ENCODE measurements at places on chromosomes 1 and 21.

DNA sequence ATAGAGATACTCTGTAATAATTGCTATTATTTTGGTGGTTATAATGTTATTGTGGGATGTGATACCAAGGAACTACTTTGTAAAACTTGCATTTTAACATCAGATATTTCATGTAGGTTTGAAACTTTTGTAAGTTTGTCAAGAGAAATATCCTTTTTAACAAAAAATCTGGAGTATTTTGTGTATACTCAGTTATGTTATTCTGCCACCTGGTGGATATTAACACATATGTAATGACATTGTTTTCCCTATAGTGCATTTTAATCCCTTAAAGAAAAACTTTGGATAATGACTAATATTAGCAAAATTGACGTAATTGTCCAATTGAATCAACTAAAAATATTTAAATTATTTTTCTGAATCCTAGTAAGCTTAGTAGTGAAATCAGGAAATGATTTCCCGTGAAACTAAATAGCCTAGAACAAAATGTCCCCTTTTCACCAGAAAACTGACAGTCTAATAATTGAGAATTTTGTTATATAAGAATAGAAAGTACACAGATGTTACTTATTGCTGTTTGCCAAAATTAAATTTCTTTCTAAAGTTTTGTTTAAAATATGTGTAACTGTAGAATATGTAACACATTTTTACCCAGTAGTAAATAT lies 39.6 kb downstream of the KCTD3 start:
- DNase-seq = no peak

DNA sequence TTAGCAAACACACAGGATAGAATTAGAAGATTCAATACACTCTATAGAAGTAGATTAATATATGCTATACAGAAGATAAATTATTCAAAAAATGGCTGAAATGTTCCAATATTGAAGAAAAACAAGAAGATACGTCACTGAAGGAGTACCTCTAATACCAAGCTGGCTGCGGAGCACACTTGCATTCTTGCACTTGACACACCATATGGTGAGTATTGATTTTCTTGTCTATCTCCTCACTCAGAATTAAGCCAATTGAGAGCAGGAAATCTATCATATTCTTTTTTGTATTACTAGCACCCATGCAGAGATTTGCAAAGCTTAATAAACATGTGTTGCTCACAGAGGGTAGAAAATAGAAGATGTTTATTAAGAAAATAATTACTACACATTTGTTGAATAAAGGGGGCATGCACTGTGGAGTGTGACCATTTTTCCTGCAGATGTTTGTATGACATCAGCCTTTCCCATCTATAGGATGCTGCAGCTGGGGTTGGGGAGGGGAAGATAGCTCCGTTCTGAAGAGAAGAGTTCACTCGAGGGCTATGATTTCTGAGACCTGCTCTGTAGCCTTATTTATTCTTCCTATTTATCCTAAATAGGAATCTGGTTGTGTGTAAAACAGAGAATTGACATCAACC lies 318.1 kb downstream of the HHIPL2 start:
- DNase-seq = no peak

GRCh38 chr1:234409328-234409727 lies 36.1 kb downstream of the COA6 start:
- peak; percentile 56 for DNase-seq

DNA sequence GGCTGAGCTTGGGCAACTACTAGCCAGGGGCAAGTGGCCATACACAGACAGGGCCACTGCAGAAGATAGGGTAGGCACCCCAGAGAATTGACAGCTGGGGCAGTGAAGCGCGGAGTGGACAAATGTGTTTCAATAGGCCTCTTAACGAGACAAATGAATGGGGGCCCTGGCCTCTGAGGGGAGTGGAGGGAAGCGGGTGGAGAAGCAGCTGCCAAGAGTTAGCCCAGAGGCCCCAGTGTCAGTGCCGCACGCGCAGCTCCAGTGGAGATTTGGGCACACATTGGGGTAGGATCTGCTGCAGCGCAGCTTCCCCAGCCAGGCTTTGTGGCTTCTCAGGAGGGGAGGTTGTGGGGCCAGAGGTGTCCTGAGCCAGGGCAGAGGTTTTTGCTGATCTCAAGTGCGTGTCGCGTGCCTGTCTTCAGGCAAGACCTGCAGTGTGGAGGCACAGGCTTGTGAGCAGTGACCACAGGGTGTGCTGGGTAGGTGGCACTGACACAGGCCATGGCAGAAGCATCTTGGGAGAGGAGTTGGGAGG lies 16.9 kb downstream of the PTPRF start:
- DNase-seq = no peak

GRCh38 chr1:159851407-159851806 lies 11.1 kb downstream of the VSIG8 start:
- DNase-seq = peak; percentile 21

DNA sequence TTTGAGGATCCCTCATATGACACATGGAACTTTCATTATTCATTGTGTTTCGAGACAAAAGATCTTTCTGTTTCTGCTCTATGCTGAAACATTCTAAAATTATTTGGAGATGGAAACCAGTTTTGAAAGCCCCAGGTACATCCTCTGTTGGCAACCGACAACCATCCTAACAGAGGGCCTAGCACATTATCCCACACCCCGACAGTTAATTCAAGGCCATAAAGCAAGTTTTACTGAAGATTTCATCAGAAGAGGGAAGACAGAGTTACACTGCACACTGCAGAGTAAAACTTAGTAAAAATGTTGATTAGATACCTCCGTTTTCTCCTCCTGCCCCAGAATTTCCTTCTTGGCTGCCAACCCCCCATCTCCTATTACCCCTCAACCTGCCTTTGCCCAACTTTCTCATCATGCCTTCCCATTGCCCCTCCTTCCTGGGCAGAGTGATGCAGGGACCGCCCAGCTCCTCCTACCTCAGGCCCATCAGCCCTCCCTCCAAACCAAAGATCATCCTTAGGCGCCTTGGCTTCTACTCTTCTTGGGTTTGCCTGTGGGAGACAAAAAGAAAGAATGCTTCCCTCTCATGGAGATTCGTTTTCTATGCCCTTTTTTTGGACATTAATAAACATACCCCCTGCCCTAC lies 52.9 kb upstream of the CITED4 start:
- DNase-seq = no peak

DNA sequence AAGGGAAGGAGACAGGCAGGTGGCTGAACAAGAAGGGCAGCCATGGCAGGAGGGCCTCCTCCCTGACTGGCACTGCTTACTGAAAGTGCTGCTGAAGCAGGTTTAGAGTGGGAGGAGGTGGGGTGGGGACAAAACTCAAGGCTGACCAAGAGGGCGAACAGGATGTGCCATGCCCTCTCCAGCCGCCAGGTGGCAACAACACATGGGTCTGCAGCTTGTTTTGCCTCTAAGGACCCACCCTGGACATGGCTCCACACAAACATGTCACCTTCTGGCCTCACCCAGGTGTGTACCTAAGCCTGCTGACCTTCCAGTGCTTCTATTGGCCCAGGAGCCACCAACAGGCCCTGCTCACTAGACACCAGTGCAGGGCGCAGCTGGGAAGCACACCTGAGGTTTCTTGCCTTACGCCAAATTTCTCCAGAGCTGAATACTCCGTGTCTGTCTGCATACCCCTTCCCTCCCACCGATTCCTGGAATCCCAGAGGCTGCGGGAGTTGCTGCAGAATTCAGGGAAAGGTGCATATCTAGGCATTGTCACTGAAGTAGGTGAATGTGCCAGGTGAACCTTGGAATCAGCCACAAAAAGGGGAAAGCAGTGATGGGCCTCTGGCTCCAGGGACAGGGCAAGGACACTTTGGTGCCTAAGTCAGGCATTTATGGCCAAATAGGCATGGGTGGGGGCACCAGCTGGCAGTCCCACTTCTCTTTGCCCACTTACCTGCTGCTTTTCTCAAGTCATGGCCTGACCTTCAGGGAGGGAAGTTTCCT lies 5.3 kb downstream of the PSRC1 start:
- peak; percentile 66 for DNase-seq

DNA sequence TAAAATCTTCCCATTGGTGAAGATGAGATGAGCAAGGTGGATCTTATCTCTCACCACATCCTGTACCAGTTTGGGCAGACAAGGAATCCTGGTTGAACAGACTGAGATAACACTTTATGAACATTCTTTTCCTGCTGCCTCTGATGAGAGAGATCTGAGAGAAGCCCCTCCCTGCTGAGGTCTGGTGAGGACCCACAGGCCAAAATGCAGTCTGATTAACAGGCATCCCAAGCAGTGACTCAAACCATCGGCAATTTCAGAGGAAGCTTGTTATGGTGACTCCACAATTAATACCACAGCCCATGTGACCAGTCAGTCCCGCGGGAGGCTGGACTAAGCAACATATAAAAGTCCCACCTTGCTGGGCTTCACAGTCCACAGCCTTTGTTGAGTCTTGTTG lies at the start of gene PRR9:
PRR9 (plus strand) TSS at position 373 of the 400 bp plus-strand sequence. CDS start 561 bp downstream, outside the sequence.
- no peak for DNase-seq

DNA sequence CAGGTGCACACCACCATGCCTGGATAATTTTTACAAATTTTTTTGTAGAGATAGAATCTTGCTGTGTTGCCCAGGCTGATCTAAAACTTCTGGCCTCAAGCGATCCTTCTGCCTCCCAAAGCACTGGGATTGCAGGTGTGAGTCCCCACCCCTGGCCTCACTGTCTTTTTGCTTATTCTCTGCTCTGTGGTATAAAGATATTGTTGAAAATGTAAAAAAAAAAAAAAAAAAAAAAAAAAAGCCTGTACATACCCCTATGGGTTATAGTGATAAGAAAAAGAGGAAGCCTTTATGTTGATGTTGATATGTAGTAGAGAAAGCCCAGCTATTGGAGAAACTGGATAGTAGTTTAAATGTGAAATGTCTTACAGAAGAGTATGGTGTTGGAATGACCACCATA lies 125.8 kb downstream of the XPR1 start:
- no peak for DNase-seq

GRCh38 chr1:211975152-211975941 lies 60.0 kb downstream of the INTS7 start:
- no peak for DNase-seq

GRCh38 chr1:160418483-160418882 lies 18.1 kb downstream of the VANGL2 start:
- no peak for DNase-seq

- no peak for DNase-seq
Observed at GRCh38 chr1:179055937-179056336, 25.9 kb upstream of the TOR3A start.

DNA sequence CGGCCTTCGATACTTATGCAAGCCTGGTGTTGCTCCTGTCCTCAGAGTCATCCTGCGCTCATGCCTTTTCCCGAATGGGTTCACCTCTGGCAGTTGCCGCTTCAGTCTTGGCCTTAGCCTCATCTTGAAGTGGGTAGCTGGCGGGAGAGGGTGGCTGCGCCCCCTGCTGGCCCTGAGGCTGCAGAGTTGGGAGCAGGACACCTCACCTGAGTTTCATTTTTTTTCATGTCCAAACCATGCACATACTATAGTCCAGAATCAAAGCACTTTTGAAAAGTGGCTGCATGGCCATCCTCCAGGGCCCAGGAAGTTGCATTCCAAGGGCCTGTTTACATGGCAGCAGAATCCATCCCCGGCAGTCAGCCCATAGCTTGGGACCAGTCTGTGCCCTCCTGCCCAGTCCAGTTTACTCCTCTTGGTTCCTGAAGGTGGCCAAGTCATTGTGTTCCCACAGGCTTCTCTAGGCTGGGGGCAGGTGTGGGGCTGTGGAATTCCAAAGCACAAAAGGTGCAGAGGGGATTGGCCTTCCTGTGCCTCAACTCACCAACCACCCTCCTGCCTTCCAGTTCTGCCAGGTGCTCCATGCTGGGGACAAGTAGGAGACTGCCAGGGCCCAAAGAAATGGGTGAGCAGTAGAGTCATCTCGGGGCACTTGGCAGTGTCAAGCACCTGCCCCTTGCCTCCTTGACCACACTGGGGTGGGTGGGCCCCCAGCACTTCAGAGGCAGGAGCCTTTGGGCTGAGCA lies 44.0 kb downstream of the YARS1 start:
- peak; percentile 78 for DNase-seq

DNA sequence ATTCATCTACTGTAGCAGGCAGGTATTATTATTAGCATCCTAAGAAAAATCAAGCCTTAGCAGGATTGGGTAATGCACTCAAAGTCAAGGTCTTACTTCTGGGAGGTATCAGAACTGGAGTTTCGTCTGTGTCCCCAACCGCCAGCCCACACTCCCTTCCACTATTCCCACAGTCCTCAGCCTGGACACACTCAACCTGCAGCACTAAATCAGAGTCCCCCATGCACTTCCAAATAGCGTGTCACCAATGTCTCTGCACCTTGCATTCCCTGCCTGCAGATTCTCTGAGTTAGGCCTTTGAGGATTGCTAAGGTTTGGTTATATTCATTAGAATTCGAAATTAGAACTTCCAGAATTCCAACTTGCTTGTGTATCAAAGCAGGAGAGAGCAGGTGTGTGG lies 3.9 kb downstream of the LYPD8 start:
- no peak for DNase-seq

GRCh38 chr1:196403803-196404690 lies 204.2 kb downstream of the KCNT2 start:
- DNase-seq = no peak
